ENCODE measurements at places on chromosomes 5 and 9. TPM values are rescaled to one million over a fixed set of nuclear protein-coding genes. Genes with fewer than 3 reads are reported as not detected.

PCDHGA12 gene
- total RNA-seq, result 1.4 TPM

SLC9A3 gene
- total RNA-seq, result 1.1 TPM

ZNF367 gene
- total RNA-seq, result 26.3 TPM

PCDHB11 gene
- total RNA-seq, result not detected

ACTBL2 gene
- not detected for total RNA-seq

WDR31 gene
- total RNA-seq, result 0.83 TPM

PALM2AKAP2 gene
- total RNA-seq, result not detected

DNA sequence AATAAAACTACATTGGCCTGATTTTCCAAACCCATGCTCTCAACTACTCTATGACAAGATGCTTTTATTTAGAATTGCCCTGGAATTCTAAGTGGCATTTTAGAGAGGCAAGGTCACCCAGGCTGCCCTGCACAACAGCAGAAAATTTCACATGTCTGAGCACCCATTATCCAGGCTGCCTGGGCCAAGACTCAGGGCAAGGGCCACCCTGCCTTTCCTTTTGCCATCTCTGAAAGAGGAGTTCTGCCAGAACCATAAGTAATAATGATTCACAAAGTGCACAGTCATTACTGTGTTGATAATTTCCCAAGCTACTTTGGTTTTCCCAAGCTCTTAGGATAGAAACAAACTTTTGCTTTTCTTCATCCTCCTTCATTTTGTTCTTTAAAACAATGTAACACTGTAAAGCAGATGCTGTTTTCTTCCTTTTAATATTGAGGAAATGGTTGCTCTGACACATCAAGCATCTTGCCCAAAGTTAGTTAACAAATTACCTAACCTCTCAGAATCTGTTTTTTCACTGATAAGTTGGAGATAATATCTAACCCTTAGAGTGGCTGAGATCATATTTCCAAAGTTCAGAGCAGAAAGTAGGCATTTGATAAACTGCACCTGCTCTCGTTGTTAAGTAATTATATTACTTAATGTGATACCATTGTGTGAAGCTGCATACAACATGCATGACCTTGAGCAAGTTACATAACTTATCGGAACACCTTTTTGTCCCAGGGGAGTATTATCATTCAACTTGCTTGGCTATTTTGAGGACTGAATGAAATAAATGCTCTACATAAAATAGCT lies 325.6 kb downstream of the PRELID2 start:
- no peak for DNase-seq

DNA sequence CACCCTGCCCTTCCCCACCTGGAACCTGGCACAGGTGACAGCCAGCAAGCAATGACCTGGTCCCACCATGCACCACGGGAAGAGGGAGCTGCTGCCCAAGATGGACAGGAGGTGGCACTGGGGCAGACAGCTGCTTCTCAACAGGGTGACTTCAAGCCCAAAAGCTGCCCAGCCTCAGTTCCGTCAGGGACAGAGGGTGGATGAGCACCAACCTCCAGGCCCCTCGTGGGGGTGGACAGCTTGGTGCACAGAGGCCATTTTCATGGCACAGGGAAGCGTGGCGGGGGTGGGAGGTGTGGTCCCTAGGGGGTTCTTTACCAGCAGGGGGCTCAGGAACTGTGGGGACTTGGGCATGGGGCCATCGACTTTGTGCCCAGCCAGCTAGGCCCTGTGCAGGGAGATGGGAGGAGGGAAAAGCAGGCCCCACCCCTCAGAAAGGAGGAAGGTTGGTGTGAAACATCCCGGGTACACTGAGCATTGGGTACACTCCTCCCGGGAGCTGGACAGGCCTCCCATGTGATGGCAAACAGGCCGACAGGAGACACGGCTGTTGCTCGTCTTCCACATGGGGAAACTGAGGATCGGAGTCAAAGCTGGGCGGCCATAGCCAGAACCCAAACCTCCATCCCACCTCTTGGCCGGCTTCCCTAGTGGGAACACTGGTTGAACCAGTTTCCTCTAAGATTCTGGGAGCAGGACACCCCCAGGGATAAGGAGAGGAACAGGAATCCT lies 1.9 kb downstream of the CEL start:
- no peak for DNase-seq

DNA sequence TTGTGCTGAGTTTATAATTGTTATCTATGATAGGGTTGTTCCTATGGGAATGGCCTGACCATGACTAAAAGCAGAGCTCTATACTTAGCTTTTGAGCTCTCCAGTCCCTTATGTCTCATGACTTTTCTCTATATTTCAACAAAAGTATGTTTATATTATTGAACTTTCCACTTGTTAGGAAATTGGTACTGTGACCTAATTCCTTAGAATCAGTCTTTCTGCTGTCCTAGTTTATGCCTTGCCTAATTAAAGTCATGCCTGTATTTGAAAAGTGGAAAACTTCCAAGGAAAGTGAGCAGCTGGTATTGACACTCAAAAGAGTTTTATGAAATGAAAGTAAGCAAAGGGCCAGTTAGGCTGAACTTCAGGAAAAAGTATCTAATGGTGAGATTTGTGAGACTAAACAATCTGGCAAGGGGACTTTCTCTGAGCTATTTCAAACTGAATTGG lies 68.6 kb downstream of the XRCC4 start:
- no peak for DNase-seq

GRCh38 chr9:20566401-20566800 lies 55.9 kb downstream of the MLLT3 start:
- no peak for DNase-seq

- DNase-seq, result no peak
These were observed 115.7 kb upstream of the MSX2 start for GRCh38 chr5:174608631-174609097.

GRCh38 chr9:15426019-15426418 lies 3.3 kb downstream of the SNAPC3 start:
- no peak for DNase-seq

DNA sequence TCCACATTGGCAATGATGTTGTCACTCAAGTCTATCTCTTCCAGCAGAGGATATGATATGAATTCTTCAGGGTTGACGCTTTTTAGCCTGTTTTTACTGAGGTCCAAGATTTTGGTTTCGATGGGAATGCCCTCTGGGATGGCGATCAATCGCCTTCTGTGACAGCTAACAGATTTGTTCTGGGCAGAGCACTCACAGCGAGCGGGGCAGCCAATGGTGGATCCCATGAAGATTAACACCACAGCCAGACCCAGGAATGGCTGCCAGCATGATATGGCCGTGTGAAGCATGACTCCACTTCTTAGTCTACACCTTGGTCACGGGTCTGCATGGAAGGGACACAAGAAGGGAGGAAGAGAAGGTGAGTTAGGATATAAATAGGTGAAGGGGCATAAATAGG lies 377.1 kb upstream of the C9orf72 start:
- DNase-seq, result no peak

DNA sequence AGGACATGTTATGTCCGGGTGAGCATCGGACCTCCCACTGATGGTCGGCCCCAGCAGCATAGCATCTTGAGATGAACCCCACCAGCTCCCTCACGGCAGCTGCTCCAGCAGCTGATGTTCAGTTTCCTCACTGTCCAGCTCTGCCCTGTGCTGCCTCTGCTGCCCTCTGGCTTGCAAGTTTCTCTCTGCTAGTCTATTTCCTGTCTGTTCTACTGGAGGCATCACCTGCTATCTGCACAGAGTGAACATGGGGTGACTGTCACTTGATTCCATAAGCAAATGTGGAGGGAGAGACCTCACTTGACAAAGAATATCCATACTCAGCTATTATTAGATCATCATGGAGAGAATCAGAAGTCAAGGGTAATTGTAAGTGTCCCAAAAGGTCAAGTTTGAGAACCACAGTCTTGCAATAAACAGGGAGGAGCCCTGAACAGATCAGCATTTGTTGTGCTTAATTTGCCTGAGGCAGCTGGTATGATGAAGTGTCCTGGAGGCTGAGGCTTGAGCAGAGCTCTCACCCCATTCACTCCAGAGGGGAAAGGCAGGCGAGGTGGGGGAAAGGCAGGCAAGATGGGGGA lies 702.8 kb downstream of the SEMA5A start:
- no peak for DNase-seq

DNA sequence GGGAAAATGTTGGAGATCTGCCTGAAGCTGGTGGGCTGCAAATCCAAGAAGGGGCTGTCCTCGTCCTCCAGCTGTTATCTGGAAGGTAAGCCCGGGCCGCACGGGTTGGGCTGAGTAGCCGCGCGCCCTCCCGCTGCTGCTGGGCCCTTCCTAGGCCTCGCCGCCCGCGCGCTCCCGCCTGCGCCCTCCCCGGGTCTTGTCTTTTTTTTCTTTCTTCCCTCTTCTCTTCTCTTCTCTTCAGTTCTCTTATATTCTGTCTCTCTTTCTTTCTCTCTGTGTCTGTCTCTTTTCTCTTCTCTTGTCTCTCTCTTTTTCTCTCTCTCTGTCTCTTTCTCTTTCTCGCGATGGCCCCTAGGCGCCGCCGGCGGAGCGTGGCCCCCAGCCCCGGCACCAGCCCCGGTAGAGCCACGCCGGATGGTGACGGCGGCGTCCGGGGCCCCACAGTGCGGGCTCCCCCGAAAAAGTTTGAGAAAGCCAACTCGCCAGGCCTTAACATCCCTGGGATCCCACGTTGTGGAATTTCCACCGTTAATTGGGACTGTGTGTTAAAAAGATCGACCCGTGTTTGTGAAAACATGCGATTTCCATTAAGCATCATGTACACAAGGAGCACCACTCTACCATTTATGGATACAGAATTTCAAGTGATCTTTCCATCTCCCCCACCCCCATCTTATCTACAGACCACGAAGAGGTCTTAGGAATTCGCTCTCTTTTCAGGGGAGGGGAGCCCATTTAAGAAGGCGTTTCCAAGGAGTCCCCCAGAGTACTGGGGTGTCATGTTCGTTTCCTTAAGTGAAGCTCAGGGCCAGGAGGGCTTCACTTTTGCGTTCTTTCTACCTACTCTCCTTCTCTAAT lies 616 bp downstream of the ABL1 start:
- no peak for DNase-seq

- DNase-seq, result no peak
These were observed 392.0 kb downstream of the GADD45G start for GRCh38 chr9:89996773-89997172.

DNA sequence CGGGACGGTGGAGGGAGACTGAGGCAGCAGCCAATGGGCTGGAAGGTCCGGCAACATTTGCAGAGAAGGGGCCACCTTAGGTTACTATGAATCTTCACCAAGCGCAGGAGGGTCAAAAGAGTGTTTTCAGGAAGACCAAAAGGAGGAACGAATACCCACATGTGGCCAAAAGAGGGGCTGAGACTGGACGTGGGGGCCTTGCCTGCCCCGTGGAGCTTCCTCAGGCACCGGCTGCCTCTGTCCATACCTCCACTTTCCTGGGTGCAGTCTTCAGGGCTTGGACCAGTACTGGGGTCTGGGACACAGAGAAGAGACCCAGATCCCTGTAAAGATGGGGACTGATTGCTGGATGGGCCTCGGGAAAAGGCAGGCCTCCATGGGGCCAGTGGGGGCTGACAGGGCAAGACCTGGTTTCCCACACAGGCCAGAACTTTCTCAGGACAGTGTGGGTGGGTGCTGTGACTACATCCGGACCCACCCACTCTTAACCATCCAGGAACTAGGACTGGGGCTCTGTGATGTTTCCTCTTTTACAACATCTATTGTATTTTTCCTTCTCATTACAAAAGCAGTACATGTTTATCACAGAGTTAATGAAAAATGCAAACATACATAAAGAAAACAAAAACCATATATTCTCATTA lies 294.7 kb downstream of the ZSWIM6 start:
- DNase-seq, result no peak

GRCh38 chr9:107227774-107228173 lies 55.3 kb upstream of the RAD23B start:
- no peak for DNase-seq

GRCh38 chr9:128689820-128690683 lies 1.0 kb downstream of the SET start:
- no peak for DNase-seq

- DNase-seq, result no peak
These were observed 65.4 kb downstream of the SPATA31C2 start for GRCh38 chr9:88072831-88073375.

- DNase-seq, result no peak
These were observed 127.8 kb upstream of the DHFR start for GRCh38 chr5:80782626-80783025.

GRCh38 chr5:78433972-78434371 lies 73.6 kb downstream of the SCAMP1 start:
- DNase-seq, result no peak

GRCh38 chr5:14471507-14471906 lies 110.1 kb upstream of the OTULINL start:
- no peak for DNase-seq

DNA sequence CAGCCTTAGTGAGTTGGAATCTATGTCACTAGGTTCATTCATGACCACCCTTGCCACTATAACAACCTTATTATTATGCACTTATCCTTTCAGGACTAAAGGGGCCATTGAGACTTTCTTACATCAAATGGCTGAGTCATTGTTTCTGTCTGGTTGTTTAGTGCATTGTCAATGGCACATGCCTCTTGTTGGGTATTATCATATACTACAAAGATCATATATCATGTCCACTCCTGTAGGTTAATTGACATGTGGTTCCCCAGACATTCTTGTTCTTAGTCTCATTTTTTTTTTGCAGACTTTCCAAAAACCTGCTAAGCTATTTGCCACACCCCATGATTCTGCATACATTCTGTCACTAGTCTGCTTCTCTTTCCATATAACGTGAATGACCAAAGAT lies 66.7 kb upstream of the PRDM9 start:
- DNase-seq, result no peak

DNA sequence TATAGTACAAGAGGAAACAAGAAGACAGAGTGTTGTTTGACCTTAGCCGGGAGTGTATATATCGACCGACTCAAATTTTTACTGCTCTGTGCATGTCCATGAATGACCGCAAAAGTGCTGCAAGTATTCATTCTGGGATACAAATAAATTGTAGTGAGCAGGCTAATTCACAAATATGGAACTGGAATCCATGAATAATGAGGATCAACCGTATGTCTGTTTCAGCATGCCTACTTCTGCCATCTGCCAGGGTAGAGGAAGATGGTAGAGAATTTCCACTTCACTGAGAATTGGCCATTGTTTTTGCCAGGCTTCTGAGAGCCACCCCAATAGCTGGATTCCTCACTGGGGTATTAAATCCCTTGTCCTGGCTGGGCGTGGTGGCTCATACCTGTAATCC lies 8.5 kb upstream of the RALGPS1 start:
- no peak for DNase-seq

DNA sequence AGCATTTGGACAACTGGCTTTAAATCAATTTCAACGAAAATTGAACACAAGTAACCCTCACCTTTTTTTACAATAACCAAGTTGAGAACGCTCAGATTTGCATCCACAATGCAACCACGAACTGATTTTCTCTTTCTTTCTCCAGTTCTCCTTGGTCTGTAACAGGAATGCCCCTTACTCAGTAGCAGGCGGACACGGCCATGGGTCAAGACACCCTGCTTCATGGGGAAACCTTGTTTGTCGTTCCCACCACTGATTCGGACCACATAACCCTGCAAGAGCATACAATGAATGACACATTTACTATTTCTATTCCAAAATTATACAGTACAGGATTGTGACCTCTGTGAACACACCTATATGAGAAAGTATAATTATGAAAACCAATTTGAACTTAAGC lies 1.4 kb downstream of the RPS6 start:
- DNase-seq, result no peak

DNA sequence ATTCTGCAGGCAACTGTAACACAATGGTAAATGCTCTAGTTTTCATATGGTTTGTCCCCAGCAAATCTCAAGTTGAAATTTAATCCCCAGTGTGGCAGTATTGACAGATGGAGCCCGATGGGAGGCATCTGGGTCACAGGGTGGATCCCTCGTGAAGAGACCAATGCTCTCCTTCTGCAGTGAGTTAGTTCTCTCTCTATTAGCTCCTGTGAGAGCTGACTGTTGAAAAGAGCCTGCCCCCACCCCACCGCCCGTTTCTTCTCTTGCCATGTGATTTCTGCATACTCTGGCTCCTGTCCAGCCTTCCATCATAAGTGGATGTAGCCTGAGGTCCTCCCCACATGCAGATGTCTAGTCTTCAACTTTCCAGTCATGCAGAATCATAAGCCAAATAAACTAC lies 27.0 kb downstream of the IARS1 start:
- DNase-seq, result no peak
